ENCODE measurements at places on chromosomes 3 and 15.

DNA sequence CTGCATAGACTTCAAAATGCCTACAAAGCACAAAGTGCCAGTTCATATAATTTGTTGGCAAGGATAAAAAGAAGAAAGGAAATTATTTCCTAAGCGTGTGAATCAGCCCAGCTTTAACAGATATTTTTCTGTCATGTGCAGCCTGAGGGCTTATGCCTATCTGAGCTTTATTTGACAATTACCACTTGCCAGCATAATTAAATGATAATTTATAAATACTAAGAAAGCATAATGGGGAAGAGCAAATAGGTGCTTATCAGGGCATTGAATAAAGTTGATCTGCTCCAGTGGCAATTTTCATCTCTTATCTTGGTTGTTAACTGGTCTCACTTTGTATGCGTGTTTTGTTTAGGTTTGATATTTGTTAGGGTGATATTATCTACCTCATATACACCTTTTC, 313.4 kb upstream of the DNAJC19 start:
- DNase-seq = no peak

DNA sequence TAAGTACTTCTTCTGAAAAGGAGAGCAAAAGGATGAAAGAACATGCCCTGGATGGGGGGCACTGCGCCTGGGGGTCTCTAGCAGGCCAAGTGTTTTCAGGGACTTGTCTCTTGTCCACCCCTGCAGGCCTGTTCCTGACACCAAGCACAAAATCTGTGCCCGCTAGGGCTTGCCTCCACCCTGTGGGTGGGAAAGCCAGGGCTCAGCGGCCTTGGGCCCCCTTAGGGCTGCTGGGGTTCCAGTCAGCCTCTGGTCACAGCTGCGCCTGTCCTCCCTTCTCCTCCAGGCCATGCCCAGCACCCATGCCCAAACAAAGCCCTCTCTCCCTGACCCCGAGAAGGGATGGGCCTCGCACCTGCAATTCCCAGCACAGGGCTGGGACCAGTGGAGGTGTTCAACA, 71.1 kb upstream of the TRPM1 start:
- no peak for DNase-seq

- DNase-seq = no peak
These were observed 341.6 kb downstream of the ERC2 start for GRCh38 chr3:56126632-56127031.

DNA sequence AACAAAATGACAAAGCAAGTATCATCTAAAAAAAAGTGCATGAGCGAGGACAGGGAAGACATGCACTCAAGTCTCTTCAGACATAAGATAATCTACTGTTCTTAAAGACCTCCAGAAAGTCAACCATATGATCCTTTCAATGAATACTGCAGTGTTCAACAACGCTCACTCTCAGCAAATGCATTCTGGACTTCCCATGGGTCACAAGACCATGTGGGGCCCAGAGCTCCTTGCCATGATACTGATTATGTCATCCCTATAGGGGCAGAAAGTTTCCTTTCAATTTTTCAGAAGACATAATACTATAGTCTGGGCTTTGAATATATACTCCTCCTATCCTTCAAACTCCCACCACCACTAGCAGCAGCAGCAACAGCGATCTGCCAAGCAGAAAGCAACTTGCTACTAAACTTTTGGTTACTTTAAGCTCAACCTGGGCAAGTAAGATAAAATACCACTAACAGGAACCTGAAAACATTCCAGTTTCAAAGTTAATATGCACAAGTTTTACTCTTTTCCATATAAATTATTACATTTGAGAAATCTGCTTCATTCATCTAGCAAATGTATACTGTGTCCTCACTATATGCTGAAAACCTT, 143.5 kb downstream of the ADAM10 start:
- no peak for DNase-seq

GRCh38 chr15:78272776-78273175, 8.4 kb downstream of the DNAJA4 start:
- no peak for DNase-seq

- no peak for DNase-seq
These were observed 49.1 kb downstream of the TRANK1 start for GRCh38 chr3:36895496-36896409.

GRCh38 chr3:156608601-156609514, 53.9 kb upstream of the SSR3 start:
- DNase-seq = no peak

DNA sequence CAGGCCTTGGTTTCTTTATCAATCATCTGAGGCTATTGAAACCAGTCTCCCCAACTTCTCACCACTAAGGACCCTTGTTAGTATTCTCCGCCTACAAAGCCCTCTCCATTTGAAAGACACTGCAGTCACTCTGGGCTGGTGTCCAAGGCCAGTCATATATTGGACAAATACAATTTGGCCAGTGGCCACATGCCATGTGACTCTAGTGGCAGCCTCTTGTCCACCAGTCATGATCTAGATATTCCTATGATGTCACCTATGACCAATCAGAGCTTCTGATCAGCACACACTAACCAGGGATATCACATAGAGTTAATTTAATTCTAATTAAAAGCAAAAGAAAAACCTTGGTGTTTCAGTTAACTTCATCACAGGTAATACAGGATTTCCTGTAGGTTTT, 68.2 kb downstream of the RAB11A start:
- DNase-seq = no peak

GRCh38 chr3:189953551-189953950, 167.1 kb downstream of the P3H2 start:
- no peak for DNase-seq

GRCh38 chr3:90180096-90180495, 1072.7 kb downstream of the EPHA3 start:
- no peak for DNase-seq

DNA sequence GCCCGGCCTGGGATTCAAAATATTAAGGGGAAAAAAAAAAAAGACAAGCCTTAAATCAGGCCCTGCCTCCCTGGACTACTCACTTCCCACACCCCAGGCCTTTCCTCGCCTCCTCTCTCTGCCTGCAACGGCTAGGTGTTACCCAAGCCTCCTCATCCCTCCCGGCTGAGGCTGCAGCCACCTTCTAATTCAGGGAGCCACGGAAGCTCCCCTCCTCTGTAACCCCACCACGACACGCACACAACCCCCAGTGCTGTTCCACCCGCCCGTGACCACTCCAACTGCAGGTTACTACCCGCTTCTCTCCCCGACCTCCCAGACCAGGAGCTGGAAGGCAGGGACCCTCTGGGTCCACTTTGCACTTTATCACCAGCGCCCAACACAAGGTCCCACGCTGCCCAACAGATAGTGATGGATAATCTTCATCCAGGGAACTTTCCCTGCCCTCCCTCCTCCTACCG, 936 bp downstream of the KIF7 start:
- DNase-seq = no peak

DNA sequence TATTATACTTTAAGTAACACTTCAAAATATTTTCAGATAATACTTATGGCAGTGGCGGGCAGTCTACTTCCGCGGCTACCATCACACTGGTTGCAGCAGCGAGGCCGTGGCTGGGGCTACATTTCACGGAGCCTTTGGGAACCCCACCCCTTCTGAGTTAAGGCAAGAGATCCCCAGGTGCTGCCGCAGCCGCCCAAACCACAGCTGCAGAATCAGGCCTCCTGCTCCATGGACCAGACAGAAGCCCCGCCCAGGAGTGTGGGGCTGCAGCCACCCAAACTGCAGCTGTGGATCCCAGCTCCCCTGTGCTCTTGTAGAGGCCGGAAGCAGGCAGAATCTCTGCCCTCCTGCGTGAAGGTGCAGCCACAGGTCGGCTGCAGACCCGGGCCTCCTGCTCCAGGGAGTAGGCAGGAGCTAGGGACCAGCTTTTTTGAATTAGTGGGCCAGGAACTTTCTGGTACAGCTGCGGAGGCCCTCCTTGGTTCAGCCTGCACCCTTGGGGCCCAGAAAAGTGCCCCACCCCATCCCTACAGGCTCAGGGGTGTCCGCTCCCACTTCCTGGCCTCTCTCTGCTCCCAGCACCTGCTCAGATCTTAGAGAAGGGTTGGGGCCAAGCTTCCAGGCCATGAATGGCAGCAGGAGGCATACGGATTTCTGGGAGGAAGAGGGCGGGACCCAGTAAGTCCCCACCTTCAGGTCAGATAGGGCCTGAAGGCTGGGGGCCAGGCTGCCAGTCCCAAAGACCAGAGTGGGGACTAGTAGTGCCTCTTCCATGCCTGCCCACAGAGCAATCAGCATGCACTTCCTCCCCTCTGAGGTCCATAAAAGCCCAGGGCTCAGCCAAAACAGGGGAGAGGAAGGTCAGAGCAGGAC, 1188.8 kb upstream of the CADM2 start:
- DNase-seq = no peak

GRCh38 chr3:197730200-197730599, 6.5 kb downstream of the RUBCN start:
- DNase-seq = no peak

DNA sequence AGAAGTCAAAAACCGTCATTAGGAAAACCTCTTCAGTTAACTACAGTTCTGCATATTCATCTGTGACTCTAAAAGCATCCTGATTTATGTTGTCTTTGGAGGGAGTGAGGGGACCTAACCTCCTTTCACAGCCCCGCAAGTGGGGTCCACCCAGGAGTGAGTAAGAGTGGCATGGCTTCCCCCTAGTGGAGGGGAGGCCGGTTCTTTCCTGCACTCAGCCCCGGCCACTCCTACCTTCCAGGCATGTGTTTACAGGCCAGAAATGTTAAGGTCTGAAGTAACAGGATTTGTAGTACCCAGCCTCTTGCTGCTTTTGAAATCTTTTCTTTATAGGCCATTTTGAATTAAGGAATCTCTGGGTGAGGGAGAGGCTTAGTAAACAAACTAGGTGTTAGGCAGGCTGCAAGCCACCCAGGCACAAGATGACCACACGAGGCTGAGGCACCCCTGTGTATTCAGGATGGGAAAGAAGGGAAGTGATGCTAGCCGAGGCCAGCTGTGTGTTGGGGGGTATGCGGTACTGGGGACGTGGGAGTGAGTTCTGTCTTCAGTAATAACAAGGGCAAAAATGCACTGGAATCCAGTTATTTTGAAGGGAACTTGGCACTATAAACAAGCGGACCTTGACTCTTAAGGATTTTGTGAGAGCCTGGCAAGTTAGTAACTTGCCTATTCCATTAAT, 50.5 kb downstream of the CTDSPL start:
- no peak for DNase-seq

DNA sequence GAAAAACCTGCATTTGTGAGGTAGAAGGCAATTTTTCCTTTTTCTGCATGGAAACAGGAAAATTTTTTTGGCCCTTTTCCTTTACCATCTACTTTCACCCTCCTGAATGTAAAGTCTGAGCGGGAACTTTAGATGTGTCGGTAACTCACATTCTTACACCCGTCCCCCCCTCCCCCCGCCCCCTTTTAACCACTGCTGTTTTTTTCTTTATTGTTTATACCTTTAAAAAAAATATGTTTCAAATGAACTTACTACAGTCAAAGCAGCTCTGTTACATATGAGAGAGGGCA, 487 bp upstream of the HES1 start:
- no peak for DNase-seq

GRCh38 chr3:83457551-83457950, 1501.2 kb upstream of the CADM2 start:
- DNase-seq = no peak

GRCh38 chr15:90046911-90047392, 45.8 kb downstream of the ZNF710 start:
- no peak for DNase-seq

DNA sequence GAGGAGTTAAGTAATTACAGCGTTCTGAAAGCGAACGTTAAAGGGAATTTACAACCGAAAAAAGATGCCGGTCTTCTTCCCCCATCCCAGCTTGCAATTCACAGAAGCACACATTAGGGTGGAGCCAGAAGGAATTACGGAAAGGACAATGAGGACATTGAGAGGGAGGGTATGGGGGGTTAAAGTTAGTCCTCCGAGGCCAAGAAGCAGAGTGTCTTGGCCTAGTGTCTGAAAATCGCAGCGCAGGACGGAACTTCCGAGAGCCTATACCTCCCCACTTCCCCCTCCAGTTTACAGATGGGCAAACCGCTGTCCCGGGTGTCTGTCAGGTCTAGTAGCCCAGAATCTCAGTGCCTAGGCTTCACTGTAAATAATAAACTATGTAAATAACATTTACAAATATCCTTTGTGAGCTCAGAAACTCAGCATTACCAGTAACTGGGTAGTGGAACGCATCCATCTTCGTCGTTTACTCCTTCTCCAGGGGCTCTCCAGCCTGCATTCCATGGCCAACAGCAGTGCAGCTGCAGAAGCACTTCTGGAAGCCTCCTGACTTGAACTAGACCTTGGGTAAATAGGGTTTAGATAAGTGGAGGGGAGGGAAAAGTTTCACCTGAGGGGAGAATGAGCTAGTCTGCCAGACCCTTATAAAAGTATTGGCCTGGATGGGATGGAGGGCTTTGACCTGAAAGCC, 922 bp downstream of the ADPRH start:
- no peak for DNase-seq

DNA sequence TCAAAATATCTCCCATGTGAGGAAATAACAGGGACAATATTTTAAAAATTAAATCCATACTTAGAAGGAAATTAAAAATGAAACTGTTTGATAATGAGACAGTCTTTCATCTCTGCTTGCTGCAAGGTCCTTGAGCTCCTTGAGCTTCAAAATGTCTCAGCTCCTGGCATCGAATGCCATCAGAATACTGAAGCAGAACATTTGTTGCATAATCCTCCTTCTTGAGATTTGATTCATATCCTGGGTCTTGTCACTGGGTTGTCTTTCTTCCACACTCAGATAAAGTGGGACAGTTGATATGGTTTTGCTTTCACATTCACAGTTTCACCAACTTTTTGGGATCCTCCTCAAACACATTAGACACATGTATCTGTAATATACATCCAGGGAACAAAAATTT, 27.8 kb downstream of the COL8A1 start:
- no peak for DNase-seq

- no peak for DNase-seq
These were observed 492.7 kb upstream of the THBS1 start for GRCh38 chr15:39088156-39088555.

DNA sequence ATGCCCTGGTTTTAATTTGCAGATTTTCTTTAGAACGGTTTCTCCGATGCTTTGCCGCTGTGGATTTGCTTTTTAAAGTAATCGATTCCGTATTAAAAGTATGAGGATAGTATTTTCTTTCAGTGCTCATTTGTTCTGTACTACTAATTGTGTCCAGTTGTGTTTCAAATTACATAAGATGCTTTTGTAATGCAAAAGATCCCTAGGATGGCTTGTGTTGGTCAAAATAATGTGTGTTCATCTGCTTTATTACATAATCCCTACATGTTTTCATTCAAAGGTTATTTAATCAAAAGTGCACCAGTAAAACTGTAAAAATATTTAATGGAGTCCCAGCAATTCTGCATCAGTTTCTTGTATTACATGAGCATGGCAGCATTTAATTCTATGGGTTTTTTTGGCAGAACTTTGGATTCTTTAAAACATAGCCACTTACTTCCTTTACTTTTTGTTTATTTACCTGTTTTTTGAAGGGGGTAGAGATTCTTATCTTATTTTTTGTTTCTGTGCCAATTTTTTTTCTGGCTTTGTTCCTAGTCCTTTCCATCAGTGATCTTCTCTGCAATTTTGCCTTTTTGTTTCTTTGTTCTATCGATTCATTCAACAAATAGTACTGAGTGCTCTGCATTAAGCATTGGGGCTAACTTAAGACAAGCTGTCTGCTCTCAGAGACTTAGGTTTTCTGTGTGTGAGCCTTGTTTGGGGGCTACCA, 352.8 kb downstream of the LRTM1 start:
- no peak for DNase-seq

Measured in stimulated activated CD8-positive, alpha-beta memory T cell treated with anti-CD3 and anti-CD28 coated beads, Interleukin-7, amount 100 ng/mL, for 1 hour (primary cell).